Kidney capillary endothelial cell (primary cell): ENCODE measurements at places on chromosomes 7 and 10.
A peak's percentile ranks its signal among the peaks of the same experiment; 100 is the strongest.

- peak; percentile 24 for DNase-seq
These were observed 43.8 kb downstream of the ADAMTS14 start for GRCh38 chr10:70715853-70716795.

- DNase-seq: no peak
These were observed 11.5 kb upstream of the AASS start for GRCh38 chr7:122155566-122155965.

DNA sequence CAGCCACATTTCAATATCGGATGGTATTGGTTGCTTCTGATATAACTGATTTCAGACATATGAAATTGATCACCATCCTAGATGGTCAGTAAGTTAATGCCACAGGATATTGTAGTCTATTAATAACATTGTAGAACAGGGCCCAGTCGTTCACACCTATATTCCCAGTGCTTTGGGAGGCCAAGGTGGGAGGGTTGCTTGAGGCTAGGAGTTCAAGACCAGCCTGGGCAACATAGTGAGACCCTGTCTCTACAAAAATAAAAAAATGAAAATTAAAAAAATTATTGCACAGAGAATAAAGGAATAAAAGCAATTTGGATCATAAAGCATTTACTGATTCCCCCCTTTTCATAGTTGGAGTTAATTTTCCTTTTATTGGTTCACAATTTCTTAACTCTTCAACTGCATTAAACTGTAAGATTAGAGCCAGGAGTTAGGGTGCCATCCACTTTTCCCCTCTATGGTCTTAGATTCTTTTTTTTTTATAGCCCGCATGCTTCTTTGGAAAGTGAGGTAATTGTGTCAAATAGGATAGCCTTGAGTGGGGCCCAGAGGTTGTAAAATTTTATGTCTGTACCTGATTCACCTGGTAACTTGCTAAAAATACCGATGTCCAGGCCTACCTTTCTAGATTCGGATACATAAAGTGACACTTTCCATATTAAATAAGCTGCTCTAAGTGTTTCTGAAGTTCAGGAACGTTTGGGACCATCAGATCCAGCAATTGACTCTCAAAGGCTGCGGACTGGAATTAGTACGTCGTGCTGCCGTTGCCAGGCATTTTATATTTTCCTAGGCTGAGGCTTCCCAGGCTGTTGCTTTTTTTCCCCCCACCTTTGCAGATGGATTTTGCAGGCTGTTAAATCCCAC lies 24.7 kb downstream of the ADK start:
- DNase-seq: no peak

DNA sequence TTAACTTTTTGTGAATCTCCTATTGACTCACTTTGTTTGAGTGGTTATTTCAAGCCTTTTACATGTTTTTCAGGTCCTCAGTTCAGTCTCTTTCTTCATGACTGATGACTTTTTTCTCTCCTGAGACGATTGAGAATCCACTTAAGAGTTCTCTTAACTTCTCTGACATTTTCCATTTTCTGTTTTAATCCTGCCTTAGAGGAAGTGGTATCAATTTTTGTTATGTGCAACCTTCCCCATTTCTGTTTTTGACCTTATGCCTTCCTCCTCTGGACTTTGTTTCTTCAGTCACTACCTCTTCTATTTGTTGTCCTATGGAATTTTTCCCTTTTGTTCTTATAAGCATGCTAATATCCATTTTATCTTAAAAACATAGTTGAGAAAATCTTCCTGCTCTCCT lies 2.4 kb downstream of the PSMC2 start:
- DNase-seq: no peak

DNA sequence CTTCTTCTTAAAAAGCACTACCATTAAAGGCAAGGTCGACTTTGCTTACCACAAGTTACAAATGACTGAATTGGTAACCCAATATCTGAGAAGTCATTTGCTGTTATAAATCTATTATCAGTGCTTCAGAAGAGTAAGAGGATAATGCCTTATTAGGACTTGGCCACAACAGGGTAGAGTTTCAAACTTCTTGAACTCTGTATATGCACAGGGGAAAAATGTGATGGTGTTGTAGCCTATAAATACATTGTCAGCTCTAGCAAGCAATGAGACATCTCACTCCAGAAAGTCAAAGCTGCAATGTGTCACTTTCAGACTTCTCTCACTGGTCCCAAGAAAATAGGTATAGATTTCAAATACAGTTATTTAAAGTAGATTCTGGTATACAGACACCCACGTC lies 9.3 kb downstream of the TFEC start:
- DNase-seq: no peak

GRCh38 chr10:78584266-78584665 lies 484.5 kb upstream of the ZMIZ1 start:
- DNase-seq: no peak

DNA sequence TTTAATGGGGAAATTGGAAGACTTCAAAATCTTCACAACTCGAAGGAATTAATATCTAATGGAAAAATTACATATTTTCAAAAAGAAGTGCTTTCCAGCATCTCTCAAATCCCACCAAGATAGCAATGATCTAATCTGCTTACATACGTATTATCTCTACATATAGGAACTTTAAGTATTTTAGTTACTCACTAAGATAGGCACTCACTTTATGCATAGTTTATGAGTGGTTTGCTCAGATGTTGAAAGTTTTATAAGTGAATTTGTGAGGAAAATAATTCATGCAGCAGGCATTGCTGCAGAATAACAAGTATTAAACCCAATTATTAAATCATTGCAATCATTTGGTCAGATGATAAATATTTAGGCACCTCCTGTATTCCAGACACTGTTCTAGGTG lies 2.3 kb upstream of the CYTH3 start:
- no peak for DNase-seq

- no peak for DNase-seq
These were observed 73.7 kb downstream of the ARL4A start for GRCh38 chr7:12761111-12761510.

GRCh38 chr7:91140982-91141381 lies 123.3 kb upstream of the FZD1 start:
- DNase-seq: no peak

GRCh38 chr10:101952191-101952590 lies 103.8 kb downstream of the ARMH3 start:
- DNase-seq: no peak

DNA sequence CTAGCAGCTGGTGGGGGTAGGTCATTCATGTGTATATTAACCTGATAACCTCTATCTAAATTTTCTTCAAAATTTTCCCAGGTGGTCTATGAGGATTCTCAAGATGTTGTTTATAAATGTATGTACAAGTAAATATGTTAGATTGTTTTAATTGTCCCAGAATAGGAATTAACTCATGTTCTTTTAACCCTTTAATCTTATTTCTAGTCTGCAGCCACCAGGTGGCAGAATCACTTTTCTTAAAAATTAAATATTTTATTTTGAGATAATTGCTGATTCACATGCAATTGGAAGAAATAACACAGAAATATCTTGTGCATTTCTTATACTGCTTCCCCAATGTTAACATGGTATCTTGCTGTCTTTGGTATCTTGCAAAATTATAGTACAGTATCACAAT lies 589.5 kb downstream of the ARL4A start:
- DNase-seq: peak; percentile 8

DNA sequence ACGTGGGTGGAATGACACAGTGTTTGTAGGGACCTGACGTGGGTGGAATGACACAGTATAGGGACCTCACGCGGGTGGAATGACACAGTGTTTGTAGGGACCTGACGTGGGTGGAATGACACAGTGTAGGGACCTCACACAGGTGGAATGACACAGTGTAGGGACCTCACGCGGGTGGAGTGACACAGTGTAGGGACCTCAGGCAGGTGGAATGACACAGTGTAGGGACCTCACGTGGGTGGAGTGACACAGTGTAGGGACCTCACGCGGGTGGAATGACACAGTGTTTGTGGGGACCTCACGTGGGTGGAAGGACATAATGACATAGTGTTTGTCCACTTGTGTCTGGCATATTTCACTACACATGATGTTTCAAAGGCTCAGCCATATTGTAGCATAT lies 19.3 kb downstream of the PPP2R2D start:
- no peak for DNase-seq

DNA sequence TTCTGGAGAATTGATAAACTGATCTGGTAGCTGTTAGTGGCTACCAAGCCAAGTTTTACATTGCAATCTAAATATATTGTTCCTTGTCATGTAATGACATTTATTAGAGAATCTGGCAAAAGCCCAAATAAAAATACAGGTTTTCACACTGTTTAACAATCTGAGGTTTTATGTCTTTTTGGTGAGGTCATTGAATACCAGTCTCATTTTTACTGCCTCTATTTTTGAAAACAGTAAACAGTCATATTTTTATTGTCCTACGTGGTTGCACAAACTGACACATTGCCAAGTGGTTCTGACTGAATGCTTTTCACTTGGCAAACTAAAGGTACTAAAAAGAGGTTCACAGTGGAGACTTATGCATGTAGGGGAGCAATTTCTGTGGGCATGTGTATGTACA lies 157.5 kb downstream of the PRKG1 start:
- DNase-seq: no peak

DNA sequence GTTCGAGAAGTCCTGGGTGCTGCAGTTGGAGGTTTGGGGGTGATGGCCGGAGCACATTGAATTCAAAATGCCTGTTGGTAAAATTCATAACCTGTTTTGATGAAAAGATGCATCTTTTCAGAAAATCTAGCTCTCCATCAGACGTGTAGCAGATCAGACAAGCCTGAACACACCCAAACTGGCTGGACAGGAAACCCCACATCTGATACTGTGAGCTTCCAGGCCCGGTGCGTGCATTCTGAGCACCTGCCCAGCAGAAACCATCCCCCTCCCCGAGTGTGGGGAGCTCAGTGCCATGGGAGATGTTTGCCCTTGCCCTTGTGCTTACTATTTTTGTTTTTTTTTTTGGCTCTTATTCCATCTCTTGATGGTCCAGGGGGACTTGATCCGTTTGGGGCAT lies 417.1 kb downstream of the TCERG1L start:
- no peak for DNase-seq

GRCh38 chr10:58575491-58575890 lies 62.8 kb downstream of the BICC1 start:
- no peak for DNase-seq

- peak; percentile 20 for DNase-seq
These were observed 631 bp downstream of the SUPV3L1 start for GRCh38 chr10:69180525-69181204.

DNA sequence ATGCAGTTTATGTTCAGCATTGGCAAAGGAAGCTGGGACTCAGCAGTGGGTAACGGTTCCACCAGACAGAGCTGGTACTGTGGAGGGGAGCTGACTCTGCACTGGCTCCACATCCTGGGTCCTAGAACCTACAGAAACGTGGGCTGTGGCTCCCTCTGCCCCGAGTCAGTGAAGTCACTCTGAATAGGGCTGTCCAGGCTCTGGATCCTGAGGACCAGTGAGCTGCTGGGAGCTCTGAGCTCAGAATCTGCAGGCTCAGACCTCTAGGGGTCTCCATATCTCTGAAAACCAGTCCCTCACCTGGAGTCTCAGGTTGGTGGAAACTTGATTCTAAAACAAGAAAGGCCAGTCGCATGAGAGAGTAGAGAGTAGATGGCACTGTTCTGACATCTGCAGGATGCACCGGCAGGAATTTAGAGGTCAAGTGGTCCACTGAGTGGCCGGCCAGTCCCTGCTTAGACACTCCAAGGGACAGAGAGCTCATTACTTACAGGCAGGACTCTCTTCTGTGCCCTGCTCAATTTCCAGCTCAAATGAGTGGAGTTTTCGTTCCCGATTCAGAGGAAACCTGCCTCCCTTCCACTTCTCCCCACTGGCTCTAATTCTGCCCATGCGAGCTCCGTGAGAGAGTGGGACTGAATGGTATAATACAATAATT lies 18.6 kb downstream of the NPFFR1 start:
- DNase-seq: no peak

DNA sequence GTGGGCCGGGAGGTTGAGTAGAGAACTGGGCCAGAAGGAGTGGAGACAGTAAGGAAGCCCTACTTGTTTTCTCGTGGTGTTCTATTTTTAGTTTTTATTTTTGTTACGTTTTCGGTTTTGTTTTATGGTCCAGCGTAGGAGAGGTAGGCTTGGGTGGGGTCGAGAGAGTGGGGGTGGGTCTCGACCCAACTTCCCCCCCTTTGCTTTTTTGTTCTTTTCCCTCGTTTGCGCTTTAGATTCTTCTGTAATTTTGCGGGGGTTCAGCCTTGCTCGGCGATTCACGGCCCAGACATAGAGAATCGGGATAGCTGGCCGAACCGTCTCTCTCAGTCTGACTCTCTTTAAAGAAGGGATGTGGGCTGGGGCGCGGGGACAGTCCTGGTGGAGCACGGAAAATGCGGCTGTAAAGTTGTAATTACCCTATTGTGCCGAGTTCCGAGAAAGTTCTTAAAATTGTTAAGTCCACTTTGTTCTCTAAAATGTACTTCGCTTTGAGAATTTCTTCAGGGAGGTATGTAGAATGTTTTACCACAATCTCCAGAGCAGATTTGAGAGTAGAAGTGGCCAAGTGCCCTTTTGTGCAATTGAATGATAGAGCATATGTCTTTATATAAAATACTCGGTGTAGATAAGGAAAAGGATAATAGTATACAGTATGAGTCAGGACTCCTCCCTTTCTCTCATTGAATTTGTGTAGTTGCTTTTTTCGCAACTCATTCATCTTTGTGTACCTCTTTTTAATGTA lies 816 bp downstream of the DMTF1 start:
- DNase-seq: peak; percentile 40

DNA sequence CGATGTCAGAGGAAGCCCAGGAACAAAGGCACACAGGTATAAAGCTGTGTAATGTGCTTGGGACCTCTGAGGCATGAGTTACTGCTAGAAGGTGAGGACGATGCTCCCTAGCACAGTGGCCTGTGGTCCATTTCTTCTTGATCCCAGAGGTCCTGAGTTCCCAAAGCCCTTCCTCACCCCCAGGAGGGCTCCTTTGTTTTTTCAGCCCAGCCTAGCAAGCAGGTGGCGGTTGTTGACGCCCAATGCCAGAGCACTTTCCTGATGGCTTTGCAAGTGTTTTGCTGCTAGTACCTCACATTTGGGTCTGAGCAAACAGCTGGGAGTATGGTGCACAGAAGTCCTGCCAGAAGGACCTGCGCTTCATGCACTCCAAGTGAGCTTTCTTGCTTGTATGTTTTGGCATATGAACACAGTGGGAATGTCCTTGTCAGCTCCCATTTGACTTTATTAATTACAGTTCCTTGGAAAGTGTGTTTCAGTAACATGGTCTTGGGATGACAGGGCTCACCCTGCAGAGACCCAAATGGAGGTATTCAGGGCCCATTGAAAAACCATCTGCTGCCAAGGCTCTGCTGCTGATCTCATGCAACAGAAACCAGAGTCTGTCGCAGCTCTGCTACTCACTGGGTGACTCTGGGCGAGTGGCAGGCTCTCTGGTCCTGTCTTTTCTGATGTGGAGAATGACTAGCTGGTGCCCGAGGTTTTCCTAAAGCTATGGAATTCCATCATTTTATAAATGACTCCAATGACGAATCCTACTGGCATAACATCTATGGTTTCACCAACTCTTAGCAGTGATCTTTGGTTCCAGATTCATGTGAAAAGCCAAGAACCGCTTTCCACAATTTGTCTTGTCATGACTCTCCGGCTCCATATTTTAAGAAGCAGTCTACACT lies 134.9 kb downstream of the ARID5B start:
- no peak for DNase-seq
